ENCODE measurements at places on chromosomes 7 and 10. TPM values are rescaled to one million over a fixed set of nuclear protein-coding genes. Genes with fewer than 3 reads are reported as not detected.

GRCh38 chr7:66699998-66700397 is 40.5 kb upstream of the RABGEF1 start:
- peak overlapping the region; percentile 72 for H3K27ac ChIP-seq
- DNase-seq: no peak
- H3K27me3 ChIP-seq: no peaks in the 10 kb centered on the region
- peaks cover 11% of the 10 kb centered on the region for H3K4me1 ChIP-seq
- peak overlapping the region; percentile 5 for H3K4me3 ChIP-seq

GRCh38 chr10:124955868-124956267 is 13.9 kb downstream of the ZRANB1 start:
- no peaks in the 10 kb centered on the region for H3K36me3 ChIP-seq
- no peaks in the 10 kb centered on the region for H3K27me3 ChIP-seq
- H3K27ac ChIP-seq: no peak overlapping the region
- DNase-seq: no peak
- H3K4me1 ChIP-seq: no peaks in the 10 kb centered on the region
- no peak overlapping the region for H3K4me3 ChIP-seq

DNA sequence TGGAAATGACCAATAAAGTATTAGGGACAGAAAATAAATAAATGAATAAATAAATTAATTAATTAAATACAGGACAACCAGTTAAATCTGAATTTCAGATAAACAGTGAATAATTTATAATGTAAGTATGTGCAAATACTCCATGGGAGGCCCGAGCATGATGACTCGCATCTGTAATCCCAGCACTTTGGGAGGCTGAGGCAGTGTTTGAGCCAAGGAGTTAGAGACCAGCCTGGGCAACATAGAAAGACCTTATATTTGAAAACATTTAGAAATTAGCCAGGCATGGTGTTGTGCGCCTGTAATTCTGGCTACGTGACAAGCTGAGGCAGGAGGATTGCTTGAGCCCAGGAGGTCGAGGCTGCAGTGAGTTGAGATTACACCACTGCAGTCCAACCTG is 123.7 kb downstream of the CUL2 start:
- H3K27ac ChIP-seq: peak overlapping the region; percentile 70
- DNase-seq: no peak
- no peaks in the 10 kb centered on the region for H3K36me3 ChIP-seq
- no peak overlapping the region for H3K4me3 ChIP-seq
- no peaks in the 10 kb centered on the region for H3K27me3 ChIP-seq

Gene IL15RA
- 7.5 TPM for total RNA-seq

DNA sequence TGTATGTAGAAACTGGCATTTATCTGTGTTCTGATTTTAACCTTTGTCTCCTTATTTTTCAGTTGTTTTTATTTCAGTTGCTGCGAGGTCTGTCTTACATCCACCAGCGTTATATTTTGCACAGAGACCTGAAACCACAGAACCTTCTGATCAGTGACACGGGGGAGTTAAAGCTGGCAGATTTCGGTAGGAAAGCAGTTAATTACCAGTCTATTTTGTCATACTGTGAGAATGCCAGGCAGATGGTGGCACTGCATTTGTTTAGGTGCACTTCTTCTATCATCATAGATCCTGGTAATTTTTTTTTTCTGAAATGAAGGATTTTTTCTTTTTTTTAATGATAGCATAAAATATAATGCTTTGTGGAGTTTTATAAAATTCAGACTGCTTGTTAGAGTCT is 321.4 kb downstream of the CDK14 start:
- no peaks in the 10 kb centered on the region for H3K36me3 ChIP-seq
- DNase-seq: no peak
- no peak overlapping the region for H3K4me3 ChIP-seq
- H3K27me3 ChIP-seq: no peaks in the 10 kb centered on the region

- no peaks in the 10 kb centered on the region for H3K36me3 ChIP-seq
- no peak overlapping the region for H3K4me3 ChIP-seq
- H3K4me1 ChIP-seq: peaks cover 7% of the 10 kb centered on the region
- DNase-seq: no peak
- no peaks in the 10 kb centered on the region for H3K27me3 ChIP-seq
Measured at GRCh38 chr7:76272851-76273497, 29.5 kb upstream of the HSPB1 start.

DNA sequence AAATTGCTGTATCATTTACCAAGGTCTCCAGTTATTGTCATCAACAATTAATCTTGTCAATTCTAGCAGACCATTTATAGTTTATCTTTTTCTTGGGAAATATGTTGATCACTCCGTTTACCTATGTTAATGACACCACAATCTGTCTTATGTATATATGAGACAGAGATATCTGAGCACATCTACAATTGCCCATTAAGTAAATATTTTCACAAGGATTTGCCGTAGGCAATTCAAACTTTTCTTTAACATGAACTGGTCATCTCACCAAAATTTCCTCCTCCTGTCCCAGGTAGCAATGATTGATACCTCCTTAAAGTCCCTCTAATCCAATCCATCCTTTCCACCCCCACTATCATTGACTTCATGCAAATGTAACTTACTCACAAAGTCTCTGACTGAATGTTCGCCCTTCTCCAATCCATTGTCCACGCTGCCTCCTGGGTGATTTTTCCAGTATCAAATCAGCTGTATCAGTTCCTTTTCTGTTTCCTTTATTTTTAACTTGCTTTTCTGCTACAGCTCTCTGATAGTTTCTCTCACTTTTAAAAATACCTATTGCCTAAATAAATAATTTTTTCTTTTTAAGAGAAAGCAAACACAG is 138.3 kb downstream of the GNAT3 start:
- no peaks in the 10 kb centered on the region for H3K27me3 ChIP-seq
- no peak overlapping the region for H3K27ac ChIP-seq
- no peaks in the 10 kb centered on the region for H3K4me1 ChIP-seq
- DNase-seq: no peak
- no peaks in the 10 kb centered on the region for H3K36me3 ChIP-seq
- H3K4me3 ChIP-seq: no peak overlapping the region

DNA sequence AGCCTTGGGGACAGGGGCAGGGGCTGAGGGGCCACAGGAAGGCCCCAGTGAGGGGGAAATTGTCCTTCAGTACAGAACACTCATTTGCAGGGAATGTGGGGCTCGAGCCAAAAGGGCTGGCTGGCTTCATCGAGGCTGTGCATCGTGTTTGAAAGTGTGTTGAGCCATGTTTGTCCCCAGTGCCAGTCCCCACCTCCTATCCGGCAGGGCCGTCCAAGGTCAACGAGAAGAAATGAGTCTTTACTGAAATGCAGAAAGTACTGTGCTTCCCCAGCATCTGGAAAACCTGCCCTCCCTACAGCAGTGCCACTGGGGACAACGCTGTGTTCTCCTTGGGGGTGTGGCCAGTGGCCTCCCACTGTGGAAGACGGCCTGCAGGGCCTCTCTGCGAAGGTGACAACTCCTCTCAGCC is 214.1 kb downstream of the KLF6 start:
- H3K4me3 ChIP-seq: no peak overlapping the region
- no peak for DNase-seq
- H3K36me3 ChIP-seq: no peaks in the 10 kb centered on the region
- H3K27ac ChIP-seq: no peak overlapping the region
- no peaks in the 10 kb centered on the region for H3K4me1 ChIP-seq
- no peaks in the 10 kb centered on the region for H3K27me3 ChIP-seq

DNA sequence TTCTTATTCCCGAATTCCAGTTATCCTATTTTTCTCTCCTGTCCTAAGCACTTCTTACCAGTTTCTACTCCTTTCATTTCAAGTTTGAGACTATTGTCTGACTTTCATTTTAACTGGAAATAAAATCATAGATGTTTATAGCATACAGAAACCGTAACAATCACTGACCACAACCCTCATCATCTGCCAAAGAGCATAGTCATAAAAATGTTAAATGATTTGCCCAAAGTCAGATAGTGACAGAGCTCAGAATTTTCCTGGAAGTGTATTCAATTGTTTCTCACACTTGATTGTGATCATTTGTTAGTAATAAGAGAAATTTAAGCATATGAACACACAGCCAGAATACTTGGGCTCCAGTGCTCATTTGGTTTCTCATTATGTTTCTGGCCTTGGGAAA is 250.5 kb upstream of the PCDH15 start:
- H3K36me3 ChIP-seq: no peaks in the 10 kb centered on the region
- no peaks in the 10 kb centered on the region for H3K27me3 ChIP-seq
- DNase-seq: no peak
- H3K27ac ChIP-seq: no peak overlapping the region

- no peak overlapping the region for H3K4me3 ChIP-seq
- no peaks in the 10 kb centered on the region for H3K27me3 ChIP-seq
- H3K4me1 ChIP-seq: peaks cover 49% of the 10 kb centered on the region
- no peak for DNase-seq
- H3K27ac ChIP-seq: peak overlapping the region; percentile 63
Measured at GRCh38 chr7:617614-618538, 98.2 kb upstream of the PDGFA start.

GRCh38 chr7:359766-360361 is 69.9 kb downstream of the FOXL3 start:
- no peak overlapping the region for H3K4me3 ChIP-seq
- peaks cover 17% of the 10 kb centered on the region for H3K4me1 ChIP-seq
- H3K27me3 ChIP-seq: peaks cover 18% of the 10 kb centered on the region
- no peaks in the 10 kb centered on the region for H3K36me3 ChIP-seq
- H3K27ac ChIP-seq: no peak overlapping the region
- no peak for DNase-seq

GRCh38 chr10:11236234-11236633 is 218.6 kb downstream of the CELF2 start:
- no peaks in the 10 kb centered on the region for H3K27me3 ChIP-seq
- DNase-seq: no peak
- H3K27ac ChIP-seq: no peak overlapping the region

Gene SERPINE1
- total RNA-seq: 4.2 TPM

Gene VAX1
- total RNA-seq: not detected

DNA sequence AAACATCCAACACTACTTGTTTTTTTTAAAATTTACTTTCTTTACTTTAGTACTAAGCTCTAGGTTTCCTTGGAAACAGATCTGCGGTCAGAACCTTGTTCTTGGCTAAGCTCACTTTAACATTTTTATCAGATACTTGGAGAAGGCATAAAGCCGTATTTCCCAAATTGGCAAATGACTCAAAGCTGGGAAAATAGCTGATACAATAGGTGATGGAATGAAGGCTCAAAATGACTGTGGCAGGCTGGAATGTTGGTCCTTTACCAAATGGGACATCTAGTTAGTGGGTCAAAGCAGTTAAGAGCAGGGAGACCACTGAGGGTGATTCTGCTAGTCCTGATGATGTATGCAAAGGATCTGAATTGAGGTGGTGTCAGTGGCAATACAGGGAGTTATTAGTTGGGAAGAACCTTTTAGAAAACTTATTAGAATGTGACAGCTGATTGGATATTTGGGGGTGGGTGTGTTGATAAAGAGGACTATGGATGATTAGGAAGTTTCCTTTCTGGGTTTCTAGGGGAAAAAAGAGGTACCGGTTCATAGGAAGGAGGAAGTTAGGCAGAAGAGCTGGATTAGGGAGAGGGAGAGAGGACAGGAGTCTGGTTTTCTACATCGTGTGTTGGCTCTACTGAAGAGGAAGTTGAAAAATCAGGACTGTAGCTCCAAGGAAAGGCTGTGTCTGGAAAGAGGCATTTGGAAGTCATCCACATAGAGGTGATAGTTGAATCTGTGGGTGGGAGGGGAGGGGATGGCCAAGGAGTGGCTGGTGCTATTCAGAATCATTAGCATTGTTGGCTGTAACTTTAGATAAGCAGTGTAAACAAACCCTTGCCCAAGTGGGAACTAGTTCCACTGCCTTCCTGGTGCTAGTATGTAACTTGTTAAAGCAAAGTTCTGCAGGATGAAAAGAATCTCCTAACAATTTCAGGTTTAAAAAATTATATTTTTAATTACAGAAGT is 13.1 kb downstream of the PLCE1 start:
- peaks cover 12% of the 10 kb centered on the region for H3K4me1 ChIP-seq
- H3K27ac ChIP-seq: no peak overlapping the region
- no peak for DNase-seq
- H3K4me3 ChIP-seq: no peak overlapping the region
- no peaks in the 10 kb centered on the region for H3K36me3 ChIP-seq

DNA sequence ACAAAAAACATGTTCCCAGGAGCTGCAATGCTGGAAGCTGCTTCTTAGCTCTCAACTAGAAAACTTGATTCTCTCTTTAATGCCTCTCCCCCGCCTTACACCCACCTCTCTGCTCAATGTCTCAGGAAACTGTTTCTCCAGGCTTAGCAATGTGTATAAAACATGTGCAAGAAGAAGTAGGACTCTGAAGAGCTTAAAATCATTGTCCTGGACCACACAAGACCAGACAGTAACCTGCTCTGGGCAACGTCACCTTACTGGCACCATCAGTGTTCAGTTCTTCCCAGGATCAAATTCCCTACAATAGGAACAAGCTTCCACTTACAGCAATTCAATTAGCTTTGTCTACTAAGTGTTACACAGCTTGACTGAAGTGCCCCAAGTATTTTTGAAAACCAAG is 104.9 kb downstream of the RAPGEF5 start:
- DNase-seq: no peak
- H3K36me3 ChIP-seq: no peaks in the 10 kb centered on the region
- no peak overlapping the region for H3K27ac ChIP-seq
- H3K4me1 ChIP-seq: no peaks in the 10 kb centered on the region

Gene FGFR2
- 33.3 TPM for total RNA-seq

Measured in esophagus squamous epithelium (tissue), 5 donors.